ENCODE measurements at places on chromosomes 2 and 18.

GRCh38 chr18:39441648-39442047, 1876.0 kb upstream of the CELF4 start:
- DNase-seq: no peak

GRCh38 chr2:230593765-230594164, 118.9 kb upstream of the CAB39 start:
- no peak for DNase-seq

- DNase-seq: no peak
Measured at GRCh38 chr18:56330366-56331110, 307.9 kb downstream of the TXNL1 start.

GRCh38 chr2:240326886-240327285, 108.6 kb upstream of the GPC1 start:
- DNase-seq: no peak

- DNase-seq: no peak
Measured at GRCh38 chr2:191410646-191411436, 165.6 kb downstream of the MYO1B start.

- DNase-seq: no peak
Measured at GRCh38 chr2:116718451-116718850, 1096.0 kb upstream of the DDX18 start.

GRCh38 chr2:111519071-111519470, 364.9 kb downstream of the ANAPC1 start:
- DNase-seq: no peak

DNA sequence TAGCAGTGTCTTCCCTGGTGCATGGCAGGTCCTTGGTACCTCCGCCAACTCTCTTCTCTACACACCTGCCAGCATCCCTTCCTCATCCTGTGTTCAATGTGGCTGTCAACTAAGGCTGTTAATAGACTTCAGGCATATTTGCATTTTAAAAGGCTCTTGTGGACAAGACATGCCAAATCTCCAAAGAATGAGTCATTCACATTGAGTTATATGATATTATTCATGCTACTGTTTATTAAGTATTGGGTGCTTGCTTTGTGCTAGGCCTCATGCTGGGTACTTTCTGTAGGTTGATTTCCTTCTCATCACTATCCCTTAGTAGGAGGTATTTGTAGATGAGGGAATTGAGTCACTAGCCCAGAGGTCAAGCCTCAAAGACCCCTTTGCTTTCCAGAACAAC, 5.2 kb downstream of the MYO1B start:
- no peak for DNase-seq

GRCh38 chr2:94995553-94996304, 29.8 kb upstream of the MAL start:
- DNase-seq: no peak

GRCh38 chr2:88835726-88836125, 144.3 kb downstream of the RPIA start:
- no peak for DNase-seq

DNA sequence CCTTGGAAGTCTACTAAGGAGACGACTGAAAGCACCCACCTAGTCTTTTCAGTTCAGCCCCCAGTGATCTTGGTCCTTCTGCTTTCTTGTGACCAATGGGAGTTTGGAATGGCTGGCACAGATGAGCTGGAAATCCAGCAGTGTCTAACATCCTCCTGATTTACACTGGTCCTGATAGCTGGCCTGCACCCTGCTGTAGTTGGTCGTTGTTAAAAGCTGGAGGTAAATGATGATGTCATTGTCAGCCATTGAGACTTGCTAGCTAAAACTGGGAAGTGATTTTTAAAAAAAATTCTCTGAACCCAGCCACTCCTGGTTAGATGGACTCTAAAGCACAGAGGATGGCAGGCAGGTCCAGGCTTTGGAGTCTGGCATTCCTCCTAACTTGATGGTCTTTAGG, 19.3 kb downstream of the CCT7 start:
- no peak for DNase-seq

GRCh38 chr2:208645226-208645625, 238.6 kb downstream of the PTH2R start:
- no peak for DNase-seq

DNA sequence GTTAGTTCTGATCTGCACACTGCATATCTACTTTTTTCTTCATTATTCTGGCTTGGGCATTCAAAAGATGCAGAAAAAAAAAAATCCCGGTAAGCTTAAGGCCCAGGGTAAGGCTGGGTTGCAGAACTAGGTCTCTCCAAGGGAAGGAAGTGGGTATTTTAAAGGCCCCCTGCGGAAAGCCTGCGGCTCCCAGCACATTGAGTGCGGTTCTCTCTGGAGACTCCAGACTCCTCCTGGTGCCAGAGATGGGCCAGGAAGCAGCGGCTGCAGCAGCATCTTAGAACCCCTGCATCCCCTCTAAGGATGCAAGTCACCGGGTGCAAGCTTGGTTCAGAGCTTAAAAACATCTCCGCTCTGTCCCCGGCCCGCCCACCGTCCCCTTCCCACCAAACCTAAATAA, 49.5 kb downstream of the TGIF1 start:
- DNase-seq: no peak

- DNase-seq: no peak
Measured at GRCh38 chr2:11420671-11421070, 45.3 kb downstream of the E2F6 start.

DNA sequence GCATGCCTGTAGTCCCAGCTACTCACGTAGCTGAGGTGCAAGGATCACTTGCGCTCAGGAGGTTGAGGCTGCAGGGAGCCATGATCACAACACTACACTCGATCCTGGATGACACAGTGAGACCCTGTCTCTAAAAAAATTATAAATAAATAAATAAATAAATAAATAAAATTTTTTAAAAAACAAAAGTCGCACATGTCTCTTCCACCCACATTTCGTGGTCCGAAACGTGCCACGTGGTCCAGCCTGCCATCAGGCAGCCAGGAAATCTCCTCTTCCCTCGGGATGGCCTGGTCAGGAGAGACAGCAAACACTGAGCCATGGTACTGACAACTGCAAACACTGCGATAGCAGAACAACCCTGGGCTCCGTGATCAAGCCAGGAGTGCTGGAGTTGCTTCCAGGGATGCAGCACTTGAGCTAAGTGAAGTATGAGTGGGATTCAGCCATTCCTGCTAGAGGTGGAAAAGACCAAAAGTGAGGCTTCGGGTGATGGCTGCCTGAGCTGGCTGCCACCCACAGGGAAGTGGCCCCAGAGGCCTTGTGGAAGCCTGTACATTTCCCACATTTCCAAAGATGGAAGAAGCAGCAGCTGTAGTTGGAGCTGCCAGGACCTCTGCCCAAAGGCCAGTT, 193.1 kb downstream of the SMAD2 start:
- no peak for DNase-seq

DNA sequence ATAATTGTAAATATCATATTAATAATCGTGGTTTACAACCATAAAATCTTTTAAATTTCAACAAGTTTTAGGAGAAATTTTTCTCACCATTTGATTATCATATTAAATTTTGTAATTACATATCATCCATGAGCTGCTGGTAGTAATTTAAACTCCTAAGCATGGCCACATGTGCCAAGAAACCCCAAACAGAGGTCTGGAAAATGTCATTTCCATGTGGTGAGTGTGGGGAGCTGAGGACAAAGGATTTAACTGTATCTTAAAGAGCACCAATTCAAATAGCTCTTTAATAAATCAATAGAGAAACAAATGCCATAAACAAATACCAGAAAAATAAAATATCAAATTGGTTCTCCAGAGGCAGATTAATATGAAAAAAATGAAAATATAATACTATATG, 26.3 kb downstream of the PSME4 start:
- DNase-seq: no peak

DNA sequence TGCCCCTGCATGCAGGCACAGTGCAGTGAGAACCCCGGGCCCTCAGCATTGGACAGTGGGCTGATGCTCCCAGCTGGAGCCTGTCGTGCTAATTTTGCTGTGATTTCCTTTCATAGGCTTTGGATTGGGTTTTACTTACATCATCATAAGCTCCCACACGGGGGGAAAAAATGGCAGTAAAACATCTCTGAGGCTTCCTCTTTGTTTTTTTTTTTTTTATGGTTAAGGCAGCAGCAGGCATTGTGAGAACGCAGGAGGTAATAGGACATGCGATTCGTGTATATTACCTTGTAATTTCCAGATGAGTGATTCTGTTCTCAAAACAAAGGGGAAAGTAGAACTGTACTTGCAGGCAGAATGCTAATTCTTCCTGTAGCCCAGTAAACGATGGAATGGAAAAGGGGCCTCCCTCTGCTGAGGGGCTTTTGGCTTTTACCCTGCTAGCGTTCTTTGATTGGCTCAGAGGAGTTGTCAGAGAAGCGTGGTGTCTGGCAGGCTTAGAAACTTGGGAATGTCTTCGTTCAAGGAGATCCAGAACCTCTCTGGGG, 89.7 kb downstream of the NPAS2 start:
- no peak for DNase-seq

- no peak for DNase-seq
Measured at GRCh38 chr2:88136817-88137216, 9.0 kb upstream of the FABP1 start.

- DNase-seq: peak; percentile 48
Measured at GRCh38 chr18:56083523-56084287, 495.7 kb upstream of the TCF4 start.

DNA sequence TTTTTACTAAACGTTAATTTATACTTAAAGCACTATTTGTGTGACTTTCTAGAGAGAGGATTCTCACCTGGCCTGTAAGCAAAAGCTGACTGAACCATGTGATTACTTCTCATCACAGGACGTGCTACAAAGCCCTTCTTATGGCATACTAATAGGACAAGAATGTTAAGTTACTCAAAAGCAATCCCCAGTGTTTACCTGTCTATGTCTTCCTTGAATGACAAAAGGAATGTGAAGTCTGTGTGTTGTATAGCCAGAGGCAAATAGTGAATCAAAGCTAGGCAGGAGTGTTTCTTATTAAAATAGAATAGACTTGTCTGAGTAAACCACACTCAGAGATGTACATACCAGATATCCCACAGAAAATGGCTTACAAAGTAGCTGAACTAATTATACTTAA, 1465.5 kb downstream of the SUCLG1 start:
- no peak for DNase-seq

DNA sequence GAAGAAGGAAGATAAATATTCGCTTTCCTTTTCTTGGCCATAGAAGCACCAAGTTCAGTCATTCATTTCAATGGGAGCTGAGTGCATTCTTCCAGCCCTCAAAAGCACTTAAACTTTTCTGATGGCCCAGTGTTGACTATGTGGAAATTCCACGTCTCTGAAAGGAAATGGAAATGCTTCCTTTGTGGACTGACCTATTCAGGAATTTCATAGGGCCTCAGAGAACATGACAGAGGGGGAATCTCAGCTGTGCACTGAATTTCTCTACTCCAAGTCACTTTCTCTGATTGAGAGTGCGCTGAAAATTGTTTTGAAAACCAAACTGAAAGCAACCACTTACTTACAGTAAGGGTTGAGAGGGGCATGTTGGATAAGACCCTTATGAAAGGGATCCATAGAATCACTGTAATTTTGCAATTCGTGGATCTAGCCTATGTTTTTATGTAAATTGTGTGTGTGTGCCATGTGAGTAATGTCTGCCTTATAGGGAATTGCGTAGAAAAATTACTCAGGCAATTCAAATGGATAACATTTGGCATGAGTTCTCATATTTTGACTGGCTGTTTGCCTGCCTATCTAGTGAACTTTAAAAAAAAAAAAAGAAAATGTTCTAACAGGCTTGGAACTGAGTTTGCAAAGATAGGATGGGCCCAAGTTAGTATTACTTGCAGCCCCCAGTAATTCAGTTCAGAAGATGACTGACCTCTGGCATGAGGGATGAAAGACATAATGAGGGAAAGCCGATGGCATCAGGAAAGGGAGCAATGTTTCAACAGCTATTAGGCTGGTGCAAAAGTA, 437.0 kb downstream of the PTPRM start:
- DNase-seq: no peak

- no peak for DNase-seq
Measured at GRCh38 chr2:43020296-43020695, 206.1 kb downstream of the ZFP36L2 start.

DNA sequence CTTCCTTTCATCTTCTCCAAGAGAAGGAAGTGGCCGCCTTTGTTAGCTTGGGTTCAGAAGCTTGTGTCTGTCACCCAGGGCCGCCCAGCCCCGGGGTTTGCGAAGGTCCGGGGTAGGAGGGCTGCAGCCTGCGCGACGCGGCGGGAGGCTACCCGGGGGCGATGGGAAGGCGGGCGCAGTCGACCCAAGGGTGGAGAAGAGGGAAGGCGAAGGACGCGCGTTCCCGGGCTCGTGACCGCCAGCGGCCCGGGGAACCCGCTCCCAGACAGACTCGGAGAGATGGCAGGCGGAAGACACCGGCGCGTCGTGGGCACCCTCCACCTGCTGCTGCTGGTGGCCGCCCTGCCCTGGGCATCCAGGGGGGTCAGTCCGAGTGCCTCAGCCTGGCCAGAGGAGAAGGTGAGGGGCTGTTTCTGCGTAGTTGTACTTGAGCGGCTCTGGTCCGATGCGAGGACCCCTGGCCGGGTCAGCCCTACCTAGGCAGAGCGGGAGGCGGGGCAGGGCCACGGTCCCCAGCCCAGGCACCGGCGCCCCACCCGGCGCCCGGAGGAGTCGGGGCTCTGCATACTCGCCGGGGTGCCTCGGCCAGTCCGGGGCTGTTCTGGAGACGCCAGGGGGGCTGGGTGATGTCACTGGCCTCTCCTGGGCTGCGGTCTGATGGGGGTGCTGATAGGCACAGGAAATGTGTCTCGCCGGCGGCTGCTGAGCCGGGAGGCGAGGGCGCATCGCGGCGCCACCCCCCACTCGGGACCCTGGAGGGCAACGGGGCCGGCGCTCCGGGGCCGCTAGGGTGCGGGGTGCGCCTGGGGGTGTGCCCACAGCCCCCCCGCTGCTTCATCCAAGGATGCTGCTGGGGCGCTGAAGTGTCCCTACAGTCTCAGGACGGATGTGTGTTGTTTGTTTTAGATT, at the start of gene QPCT:
QPCT (plus strand) TSS at position 178 of the 909 bp plus-strand sequence; CDS start at position 280, 102 bp downstream.
- no peak for DNase-seq

DNA sequence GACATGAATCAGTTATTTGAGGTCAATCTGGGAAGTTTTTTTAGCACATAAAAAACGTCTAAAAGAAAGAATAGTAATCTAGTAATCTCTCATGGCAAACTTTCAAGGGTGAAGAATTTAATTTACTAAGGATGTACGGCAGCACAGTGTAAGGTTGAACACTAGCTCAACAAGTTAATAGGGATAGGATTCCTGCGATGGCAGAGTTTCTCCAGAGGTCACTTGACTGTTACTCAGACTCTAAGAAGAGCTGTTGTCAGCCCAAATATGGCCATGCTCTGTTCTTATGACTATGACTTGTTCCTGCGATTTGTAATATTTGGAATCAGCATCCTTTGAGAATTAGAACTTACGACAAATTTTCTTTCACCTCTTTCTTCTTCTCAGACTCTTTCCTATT, 553.3 kb upstream of the TNP1 start:
- no peak for DNase-seq

- no peak for DNase-seq
Measured at GRCh38 chr2:94956797-94957391, 68.6 kb upstream of the MAL start.

- DNase-seq: no peak
Measured at GRCh38 chr2:205637320-205637602, 45.0 kb upstream of the NRP2 start.

DNA sequence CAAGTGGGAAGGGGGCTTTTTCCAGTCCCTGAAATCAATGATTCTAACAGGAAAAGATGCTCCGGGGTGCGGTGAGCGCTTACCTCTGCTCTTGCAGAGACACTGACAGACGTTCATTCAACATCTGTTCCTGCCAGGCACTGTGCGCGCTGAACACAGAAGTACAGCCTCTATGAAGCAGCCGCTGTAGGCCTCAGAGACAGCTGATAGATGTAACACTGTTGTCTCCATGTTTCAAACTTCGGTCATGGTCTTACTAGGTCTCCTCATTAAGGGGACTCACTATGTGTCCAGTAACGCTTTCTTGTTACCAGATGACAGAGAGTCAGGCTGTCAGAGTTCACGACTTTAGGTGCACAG, 649 bp upstream of the CLIP4 start:
- DNase-seq: no peak

GRCh38 chr18:38481576-38481975, 916.0 kb upstream of the CELF4 start:
- DNase-seq: no peak
